Stimulated activated CD4-positive, alpha-beta T cell treated with anti-CD3 and anti-CD28 coated beads, TNF-alpha, amount 100 ng/mL, for 1 hour (primary cell): ENCODE measurements at places on chromosomes 16 and 17.

GRCh38 chr16:65961476-65962143 is 404.9 kb upstream of the CDH5 start:
- no peak for DNase-seq

DNA sequence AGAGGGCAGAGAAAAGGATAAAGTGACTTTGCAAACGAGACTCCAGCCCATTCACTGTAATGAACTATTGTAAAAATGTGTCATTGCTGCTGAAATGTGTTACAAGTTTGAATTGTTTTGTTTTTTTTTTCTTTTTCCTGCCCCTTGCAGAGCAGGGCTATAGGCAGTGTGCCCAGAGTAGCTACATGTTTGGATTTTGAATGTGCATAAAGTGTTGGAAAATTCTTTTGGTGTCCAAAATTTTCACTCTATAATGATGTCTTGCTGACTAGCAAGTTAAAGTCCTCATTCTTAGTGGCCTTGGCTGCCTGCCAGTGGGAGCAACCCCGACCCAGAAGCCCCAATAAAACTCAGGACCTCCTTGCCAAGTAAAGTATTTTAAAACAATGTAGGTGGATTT is 66.5 kb downstream of the IGF2BP1 start:
- DNase-seq: no peak

- no peak for DNase-seq
Measured at GRCh38 chr17:15341385-15341849, at the start of gene TEKT3. Gene TEKT3, minus strand, starts transcription at chr17:15341597. Its CDS starts 10,012 bp downstream, at chr17:15331585.

DNA sequence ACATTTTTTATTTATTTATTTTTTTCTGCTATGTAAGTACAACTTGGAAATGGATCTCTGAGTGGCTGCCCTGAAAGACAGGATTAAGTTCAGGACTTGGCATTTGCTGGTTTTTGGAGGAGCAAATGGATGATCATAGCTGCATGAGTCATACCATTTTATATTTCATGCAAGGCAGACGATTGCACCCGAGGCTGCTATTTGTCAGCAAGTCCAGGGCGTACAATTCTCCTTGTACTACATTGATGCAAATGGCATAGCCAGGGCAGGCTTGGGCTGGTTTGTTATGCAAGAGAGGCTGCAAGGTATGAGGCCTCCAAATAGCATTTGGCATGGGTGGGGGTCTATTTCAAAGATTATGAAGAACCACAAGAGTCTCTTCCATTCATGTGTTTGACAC is 81.2 kb upstream of the CACNG3 start:
- DNase-seq: no peak

DNA sequence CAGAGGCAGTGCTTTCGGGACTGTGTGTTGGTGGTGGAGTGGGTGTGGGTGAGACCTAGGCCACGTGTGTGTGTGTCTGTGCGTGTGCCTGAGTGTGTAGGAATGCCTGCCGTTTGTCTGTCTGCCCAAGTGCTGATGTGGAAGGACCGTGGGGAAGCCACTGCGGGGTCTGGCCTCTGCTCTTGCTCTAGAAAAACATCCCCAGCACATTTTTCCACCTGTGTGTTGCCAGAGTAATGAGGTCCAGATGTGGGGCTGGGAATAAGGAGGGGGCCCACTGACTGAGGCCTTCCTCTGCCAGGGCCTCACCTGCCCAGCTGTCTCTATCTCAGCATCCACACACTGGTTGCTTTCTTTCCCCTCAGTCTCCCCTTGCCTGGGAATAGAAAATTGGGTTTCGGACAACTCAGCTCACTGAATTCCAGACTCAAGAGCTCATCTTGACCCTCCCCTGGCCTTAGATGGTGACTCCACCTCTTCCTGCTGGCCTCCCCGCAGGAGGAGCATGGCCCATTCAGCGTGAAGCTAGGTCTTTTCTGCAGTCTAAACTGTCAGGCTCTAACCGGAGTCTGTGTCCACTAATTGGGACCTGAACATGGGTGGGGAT is 7.6 kb downstream of the SGCA start:
- no peak for DNase-seq

DNA sequence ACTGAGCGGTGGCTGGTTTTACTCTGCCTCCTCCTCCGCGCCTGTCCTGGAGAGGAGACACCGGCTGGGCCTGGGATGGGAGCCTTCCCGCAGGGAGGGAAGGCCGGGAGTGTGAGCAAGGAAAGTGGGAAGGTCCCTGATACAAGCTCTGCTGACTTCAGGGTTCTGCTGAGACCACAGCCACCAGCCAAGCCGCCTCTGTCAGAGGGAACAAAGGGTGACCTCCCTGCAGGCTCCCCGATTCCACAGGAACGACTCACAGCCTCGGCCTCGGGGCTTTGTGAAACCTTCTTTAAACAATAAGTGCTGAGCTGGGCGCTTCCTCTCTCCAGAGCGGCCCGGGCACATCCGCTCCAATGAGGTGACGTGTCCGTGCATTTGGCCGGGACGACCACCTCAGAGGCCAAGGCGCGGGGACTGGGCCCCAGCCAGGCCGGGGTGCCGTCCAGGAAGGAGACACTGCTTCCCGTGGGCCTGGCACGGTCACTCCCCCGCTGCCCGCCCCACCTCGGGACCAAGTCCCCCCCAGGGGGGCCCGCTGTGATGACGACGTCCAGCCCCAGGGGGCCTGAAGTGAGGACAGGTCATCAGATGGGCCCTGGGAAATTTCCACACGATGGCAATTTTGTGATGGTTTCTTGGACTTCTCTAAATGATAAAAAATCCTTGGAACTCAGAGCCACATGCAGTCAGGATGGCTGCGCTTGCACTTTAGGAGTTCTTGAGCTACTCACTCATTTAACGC is 11.8 kb upstream of the CIBAR2 start:
- DNase-seq: no peak

DNA sequence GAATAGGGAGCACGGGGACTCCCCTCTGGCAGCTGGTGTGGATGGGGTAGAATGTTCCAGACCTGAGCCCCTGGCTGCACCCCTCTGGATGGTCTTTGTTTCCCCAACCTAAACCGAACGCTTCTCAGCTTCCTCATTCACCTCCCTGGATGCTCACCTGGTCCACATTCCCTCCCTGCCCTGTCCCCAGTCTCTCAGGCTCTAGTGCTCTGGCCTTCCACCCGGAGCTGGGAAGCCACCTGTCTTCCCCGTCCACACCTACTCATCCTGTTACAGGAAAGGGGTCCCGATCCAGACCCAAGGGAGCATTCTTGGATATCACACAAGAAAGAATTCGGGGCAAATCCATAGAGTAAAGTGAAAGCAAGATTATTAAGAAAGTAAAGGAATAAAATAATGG is 73.5 kb downstream of the CYLD start:
- DNase-seq: no peak

DNA sequence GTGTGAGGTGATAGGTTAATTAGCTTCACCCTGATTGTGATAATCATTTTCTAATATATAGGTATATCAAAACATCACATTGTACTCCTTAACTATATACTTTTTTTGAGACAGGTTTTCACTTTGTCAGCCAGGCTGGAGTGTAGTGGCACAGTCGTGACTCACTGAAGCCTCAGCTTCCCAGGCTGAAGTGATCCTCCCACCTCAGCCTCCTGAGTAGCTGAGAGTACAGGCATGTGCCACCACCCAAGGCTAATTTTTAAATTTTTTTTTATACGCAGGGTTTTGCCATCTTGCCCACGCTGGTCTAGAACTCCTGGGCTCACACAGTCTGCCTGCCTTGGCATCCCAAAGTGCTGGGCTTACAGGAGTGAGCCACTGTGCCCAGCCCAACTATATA is 455.3 kb upstream of the MAF start:
- no peak for DNase-seq

GRCh38 chr17:55654821-55655220 is 67.8 kb downstream of the TMEM100 start:
- DNase-seq: no peak

- no peak for DNase-seq
Measured at GRCh38 chr17:72580321-72581127, 459.7 kb downstream of the SOX9 start.

- no peak for DNase-seq
Measured at GRCh38 chr16:19780321-19780720, 62.2 kb downstream of the IQCK start.

DNA sequence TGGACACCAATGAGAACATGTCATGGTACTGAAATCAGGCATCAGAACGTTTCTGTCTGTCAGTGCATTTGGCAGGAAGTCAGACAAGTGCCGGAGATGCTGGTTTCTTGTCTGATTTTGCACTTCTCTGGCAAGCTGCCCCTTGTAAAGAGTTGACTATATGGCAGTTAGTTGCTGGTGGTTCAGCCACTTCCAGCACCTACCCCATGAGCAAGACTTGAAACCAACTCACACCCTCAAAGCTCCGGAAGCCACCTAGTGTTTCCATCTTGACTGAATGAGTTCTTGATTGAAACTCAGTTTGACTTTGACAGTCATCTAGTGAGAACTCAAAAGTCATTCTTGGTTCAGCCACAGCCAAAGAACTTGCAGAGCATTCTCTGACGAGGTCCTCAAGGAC is 225.1 kb downstream of the SPECC1 start:
- peak; percentile 5 for DNase-seq

DNA sequence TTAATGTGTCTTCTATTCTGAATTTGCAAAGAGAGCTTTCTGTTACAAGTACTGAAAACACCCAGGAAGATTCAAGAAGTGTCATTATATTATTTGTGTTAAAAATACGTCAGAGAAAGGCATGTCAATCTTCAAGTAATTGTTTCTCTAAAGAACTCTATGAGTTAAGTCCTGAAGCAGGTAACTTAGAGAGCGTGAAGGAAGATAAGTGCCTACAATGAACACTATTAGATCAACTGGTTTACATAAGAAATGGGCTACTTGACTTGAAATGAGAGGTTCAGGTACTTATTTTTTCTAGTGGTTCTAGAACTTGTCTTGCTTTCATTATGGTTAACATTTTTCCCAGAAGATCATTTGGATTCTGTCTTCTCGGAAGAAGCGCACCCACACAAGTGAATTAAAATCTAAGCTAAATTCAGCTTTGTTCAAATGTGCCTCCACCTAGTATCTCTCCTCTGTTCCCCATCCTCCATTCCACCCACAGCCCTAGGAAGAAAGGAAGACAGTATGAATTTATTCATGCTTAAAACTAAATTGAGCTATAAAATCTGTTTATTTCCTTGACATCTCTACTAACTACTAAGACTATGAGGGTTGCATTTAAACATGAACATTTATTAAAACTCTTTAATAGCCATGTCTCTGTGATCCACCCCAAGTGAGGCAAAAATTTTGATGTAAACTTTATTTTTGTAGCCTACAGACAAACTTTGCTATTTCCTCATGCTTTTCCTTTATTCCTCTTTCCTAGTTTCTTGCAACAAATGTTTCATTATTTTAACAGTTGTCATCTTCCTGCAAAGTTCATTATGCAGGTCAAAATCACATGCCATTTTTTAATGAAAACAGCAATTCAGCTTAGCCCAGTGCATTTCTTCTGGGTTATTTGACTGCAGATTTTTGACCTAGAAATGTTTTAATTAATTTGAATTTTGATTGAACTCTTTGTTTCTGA is 206.8 kb downstream of the KCNJ2 start:
- no peak for DNase-seq
